ENCODE measurements at places on chromosomes 2 and 18. TPM values are rescaled to one million over a fixed set of nuclear protein-coding genes. Genes with fewer than 3 reads are reported as not detected.

Gene NEUROD1
- total RNA-seq = not detected

Gene INO80D
- 7.5 TPM for total RNA-seq

Gene PDCL3
- total RNA-seq = 10.2 TPM

Gene FSIP2
- total RNA-seq = under 0.01 TPM

Gene C2orf15
- total RNA-seq = not detected

Gene DRC1
- total RNA-seq = not detected

Gene MC4R
- total RNA-seq = not detected

Gene DCDC2C
- not detected for total RNA-seq

Gene IL36G
- total RNA-seq = not detected

Gene MAPK4
- total RNA-seq = not detected

Gene TRIM43
- total RNA-seq = not detected

Gene KLHL30
- total RNA-seq = 0.06 TPM

Gene TTR
- total RNA-seq = not detected

Gene STARD7
- 58.6 TPM for total RNA-seq

Gene CRYGA
- not detected for total RNA-seq

Gene HK2
- 52.2 TPM for total RNA-seq

Gene TMEFF2
- 0.06 TPM for total RNA-seq

Gene KCNK3
- total RNA-seq = 1.1 TPM

Gene RAD51AP2
- total RNA-seq = not detected

Gene GMPPA
- 52.9 TPM for total RNA-seq

Gene FOSL2
- total RNA-seq = 39.4 TPM

Gene TDRD15
- not detected for total RNA-seq

Gene ZBTB7C
- 0.29 TPM for total RNA-seq

Gene MATN3
- 0.62 TPM for total RNA-seq

Gene EVA1A
- total RNA-seq = 19.0 TPM

Gene ITPRIPL1
- total RNA-seq = 0.31 TPM

Gene LDLRAD4
- total RNA-seq = 0.12 TPM

Gene GPR155
- total RNA-seq = 2.5 TPM

Gene GCG
- not detected for total RNA-seq

Gene UPP2
- not detected for total RNA-seq

Gene ZNF804A
- total RNA-seq = not detected

Gene RTP5
- total RNA-seq = not detected

Gene C2orf68
- total RNA-seq = 9.6 TPM

Data from cardiac ventricle fibroblast (primary cell).